ENCODE measurements at places on chromosomes 7 and 10.

GRCh38 chr10:43194266-43194665 is 56.0 kb downstream of the CSGALNACT2 start:
- ATAC-seq: no peak

DNA sequence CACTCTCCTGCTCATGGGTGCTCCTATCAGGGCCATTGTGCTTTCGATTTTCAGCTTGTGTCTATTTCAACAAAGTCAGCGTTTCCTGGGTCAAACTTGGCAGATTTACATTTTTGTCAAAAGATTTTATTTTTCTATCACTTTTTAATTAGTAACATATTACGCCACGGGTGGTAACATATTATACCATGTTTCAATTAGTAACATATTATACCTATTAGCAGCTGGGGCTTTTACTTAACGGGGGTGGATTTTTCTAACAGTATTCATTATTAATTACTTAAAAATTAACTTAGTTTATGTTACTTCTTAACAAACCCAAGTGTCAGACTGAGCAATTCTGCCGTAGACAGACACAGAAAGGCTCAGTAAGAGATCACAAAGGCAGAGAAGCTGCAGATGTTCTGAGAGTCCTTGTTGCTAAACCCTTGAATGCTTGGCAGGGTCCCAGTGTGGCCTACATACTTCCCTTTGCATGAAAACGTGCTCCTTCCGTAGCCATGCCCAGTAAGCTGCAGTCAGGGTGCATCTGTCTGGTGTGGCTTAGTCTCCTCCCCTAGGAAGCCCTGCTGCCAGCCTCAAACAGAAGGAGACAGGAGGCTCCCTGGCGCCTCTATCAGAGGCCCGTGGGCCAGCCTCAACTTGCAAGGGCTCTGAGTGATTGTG is 263.1 kb upstream of the CXCL12 start:
- no peak for ATAC-seq

- no peak for ATAC-seq
Measured at GRCh38 chr7:127346575-127347256, 45.8 kb downstream of the ZNF800 start.

DNA sequence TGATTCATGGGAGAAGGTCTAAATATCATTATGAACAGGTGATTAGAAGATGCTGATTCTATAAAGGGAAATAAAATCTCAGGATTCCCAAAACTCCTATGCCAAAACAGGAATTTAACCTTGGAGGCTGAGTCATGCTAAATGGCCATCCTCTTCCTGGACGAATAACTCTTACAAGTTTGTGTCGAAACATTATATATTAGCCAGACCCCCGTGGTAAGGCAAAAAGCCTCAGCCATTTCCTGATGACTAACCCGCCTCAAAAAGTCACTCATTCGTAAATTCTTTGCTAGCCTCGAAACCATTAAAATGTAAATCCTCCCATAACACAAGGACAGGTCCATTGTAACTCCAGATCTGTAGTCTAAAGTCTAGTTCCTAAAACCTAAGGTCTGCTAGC is 32.0 kb downstream of the CUL2 start:
- no peak for ATAC-seq

DNA sequence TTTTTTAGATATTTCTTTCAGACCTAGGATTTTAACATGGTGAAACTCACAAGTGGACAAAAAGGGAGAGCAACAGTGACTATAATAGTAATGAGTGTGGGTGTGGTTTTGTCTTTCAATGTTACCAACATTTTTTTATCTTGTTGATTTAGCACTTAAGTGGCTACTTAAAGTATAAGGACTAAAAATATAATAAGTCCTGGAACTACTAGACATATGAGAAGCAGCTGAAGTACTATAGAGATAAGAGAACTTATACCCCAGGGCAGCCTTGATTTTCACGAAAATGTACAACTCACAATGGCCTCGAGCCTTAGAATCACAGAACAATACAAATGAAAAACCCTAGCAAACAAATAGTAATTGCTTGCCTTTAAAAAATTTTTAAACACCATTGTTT is 1151.8 kb downstream of the TYW1 start:
- ATAC-seq: no peak

- no peak for ATAC-seq
Measured at GRCh38 chr7:134440476-134440875, 18.4 kb downstream of the AKR1B1 start.

- no peak for ATAC-seq
Measured at GRCh38 chr7:50584386-50584785, 19.2 kb upstream of the DDC start.

DNA sequence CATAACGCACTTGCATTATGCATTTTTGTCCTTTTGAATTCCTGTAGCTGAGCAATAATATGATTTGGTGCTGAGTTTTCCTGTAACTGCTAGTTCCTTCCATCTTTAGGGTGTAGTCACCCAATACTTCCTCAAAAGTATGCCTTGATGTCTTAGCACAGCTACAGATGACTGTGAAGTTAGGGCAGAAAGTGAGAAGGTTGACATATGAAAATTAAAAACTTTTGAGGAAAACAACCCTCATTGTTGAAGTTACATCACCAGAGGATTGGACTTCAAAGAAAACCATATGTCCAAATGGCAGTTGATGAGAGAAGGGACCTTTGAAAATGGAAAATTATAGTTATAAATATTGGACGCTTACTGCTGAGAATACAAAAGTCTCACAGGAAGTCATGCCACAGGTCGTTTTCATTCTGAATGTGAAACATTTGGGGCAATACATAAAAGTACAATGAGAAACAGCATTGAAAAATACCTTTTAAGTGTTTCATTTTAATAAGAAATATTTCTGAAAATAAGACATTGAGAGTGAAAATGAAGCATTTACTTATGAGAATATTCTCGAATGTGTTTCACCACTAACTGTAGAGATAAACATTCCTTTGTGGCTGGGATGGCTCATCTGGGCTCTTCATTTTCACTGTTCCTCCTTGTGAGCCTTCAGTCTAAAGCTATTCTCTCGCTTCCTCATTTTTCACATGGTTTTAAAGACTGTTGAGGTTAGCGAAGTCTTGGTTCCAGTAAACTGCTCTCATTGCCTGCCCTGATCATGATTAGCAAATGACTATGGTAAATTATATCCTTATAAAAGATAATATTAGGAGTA is 61.4 kb upstream of the NME8 start:
- peak; percentile 25 for ATAC-seq

GRCh38 chr10:75398200-75398691 is 3.3 kb downstream of the ZNF503 start:
- no peak for ATAC-seq

DNA sequence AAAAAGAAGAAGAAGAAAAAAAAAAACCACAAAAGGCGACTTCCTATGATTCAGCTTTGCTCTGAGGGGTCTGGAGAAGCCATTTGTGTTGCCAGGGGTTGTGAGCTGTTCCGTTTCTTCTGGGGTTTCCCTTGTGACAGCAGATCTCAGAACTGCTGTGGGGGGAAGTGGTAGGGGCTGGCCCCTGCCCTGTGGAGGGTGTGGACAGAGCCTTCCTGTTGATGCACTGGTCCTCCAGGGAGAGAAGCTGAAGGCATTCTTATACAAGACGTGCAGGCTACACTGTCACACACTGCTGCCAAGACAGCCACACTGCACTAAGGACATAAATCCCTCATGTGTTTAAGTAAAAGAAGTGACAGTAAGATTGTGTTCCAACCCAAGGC is 17.3 kb upstream of the CSGALNACT2 start:
- no peak for ATAC-seq

DNA sequence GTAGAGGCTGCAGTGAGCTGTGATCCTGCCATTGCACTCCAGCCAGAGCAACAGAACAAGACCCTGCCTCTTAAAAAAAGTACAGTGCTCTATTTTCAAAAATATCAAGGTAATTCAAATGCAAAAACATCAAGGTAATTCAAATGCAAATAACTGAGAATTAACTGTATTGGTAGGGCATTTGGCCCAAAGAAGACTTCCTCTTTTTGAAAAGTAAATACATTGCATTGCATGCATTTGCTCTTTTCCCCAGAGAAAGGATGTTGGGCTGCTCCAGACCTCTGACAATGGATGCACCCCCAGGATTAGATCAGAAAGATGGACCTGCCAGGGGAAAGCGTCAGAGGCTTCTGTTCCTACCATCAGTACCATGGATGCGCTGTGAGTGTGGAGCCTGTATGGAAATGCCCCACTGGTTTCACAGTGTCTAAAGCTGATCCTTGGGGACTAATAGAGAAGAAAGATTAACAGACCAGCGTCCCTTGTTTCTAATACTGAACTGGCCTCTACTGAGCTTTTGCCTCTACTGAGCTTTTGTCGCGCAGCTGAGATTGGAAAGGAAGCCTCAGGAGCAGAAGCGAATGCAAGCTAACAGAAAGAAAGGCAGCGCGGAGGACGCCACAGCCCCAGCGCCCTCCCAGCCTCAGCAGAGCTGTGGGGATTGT is 93.5 kb upstream of the LYZL2 start:
- no peak for ATAC-seq

- no peak for ATAC-seq
Measured at GRCh38 chr7:70156057-70156456, 557.8 kb downstream of the AUTS2 start.

DNA sequence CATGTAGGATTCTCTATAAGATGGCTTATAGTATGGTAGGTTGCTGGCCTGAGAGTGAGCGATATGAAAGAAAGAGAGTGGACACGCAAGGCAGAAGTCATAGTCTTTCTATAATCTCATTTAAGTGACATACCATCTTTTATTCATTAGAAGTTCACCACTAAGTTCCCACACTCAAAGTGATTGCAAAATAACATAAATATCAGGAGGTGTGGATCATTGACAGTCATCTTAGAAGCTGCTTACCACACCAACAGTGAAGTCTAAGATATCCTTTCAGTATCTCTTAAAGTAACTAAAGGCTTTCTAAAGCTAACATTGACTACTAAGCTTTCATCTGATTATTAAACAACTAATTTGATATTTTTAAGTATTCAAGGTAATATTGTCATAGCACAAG is 36.9 kb upstream of the GNAI1 start:
- no peak for ATAC-seq

DNA sequence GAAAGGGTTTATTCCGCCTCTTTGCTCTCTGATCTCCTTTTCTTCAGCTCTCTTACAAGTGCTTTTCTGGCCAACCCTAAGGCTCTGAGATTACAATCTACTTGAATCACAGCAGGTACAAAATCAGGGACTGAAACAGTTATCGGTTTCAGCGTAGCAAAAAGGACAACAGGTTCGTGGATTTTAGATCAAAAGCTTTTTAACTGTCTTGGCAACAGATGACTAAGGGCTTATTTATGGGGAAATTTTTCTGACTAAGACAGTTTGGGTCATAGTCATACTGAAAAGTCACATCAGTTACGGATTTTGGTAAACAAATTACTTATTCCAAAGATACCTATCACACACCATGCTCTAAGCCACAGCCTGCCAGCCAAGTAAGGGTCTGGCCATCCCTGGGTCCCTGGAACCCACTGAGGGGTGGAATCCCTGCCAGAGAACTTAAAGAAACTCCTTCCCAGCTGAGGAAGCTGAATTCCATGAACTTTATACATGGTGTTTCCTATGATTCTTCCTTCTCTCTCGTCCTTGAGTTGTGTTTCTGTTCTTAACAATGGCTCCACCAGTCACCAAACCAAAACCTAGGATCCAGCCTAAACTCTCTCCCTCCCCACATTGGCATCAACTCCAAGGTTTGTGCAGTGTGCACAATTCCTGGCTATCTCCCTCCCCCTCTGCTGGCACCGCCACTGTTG is 169.3 kb downstream of the FAM107B start:
- peak; percentile 5 for ATAC-seq

DNA sequence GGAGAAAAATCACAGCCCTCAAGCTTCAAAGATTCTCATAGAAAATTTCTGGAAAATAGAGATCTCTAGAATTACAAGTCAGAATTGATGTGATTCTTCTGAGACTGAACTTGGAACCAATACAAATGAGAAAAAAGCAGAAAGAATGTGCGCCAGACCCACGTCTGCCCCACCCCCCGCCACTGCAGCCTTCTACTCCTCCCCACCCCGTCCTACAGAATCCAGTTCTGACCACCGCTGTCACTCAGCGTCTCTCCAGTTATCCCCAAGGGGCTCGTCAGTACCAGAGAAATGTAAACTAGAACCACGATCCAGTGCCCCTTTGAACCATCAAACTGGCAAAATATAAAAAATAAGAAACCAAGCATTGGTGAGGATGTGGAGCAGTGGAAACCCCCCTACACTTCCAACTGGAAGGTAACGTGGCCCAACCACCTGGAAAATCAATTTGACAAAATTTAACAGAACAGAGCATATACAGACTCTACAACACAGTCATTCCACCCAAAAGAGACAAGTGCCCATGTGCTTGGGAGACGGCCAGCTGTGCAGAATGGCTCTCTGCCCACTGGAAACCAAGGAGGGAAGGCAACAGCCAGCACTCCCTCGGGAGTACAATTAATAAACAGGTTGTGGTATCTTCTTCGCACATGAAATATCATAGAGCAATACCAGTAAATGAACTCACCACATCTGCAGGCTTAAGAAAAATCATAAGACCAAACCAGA is 397.9 kb downstream of the TNS3 start:
- no peak for ATAC-seq

GRCh38 chr7:33841705-33842129 is 63.6 kb upstream of the BMPER start:
- no peak for ATAC-seq

DNA sequence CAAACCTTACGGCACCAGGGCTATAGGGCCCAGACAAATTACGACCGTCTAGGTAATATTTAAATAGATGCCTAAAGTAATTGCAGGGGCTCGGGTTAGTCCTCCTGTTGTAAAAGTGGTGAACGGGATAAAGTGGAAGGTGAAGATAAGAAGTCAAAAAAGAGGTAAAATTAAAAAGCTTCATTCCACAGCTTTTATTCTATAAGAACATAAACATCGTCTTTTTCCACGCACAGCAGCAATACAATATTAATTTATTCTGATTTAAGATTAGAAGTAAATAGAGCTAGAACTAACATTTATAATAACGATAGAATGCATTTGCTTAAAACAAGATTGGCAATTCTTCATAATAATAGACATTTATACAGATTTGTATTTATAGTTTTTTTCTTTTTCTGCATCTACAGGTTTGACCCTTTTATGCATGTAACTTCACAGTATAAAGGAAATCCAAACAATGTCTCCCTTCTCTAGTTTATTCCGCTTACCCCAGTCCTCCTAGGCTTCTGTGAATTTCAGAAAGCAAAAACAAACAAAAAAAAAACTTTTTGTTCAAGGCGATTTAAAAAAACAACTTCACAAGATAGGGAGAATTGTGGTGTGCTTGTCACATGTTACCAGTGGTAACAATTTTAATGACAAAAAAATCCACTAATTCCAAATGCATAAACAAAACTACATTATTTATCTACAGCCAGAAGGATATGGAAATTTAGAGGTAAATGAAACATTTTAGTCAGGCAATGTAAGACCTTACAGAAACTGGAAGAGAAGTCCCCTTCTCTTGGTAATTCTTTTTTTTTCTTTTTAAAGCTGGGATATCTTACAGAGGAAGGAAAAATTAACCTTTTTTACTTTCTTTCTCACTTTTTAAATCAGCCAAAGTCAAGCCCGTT is 3.4 kb downstream of the HOXA10 start:
- ATAC-seq: no peak
